ENCODE measurements at places on chromosomes 4 and X.

- DNase-seq = peak; percentile 22
Measured at GRCh38 chr4:47490550-47490949, 5.5 kb downstream of the ATP10D start.

- DNase-seq = no peak
Measured at GRCh38 chr4:129453524-129454200, 357.7 kb downstream of the C4orf33 start.

DNA sequence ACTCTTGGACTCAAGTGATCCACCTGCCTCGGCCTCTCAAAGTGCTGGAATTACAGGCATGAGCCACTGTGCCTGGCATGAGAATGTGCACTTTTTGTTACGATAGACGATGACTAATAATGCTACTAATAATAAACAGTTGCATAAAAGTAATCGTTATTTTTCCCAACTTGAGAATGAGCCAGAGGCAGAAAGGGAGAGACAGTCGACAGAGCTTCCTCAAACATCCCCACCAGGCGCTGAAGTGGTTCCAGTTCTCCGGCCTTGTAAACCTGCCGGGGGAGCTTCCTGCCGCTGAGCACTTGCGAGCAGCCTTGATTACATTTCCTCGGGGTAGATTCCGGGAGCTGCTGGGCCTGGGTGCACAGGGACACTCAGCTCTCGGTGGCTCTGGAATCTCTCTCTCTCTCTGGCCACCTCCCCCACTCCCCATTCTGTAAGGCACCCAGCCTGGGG is 8.9 kb upstream of the HTRA3 start:
- peak; percentile 82 for DNase-seq

GRCh38 chr4:20172070-20172760 is 79.5 kb upstream of the SLIT2 start:
- peak; percentile 62 for DNase-seq

DNA sequence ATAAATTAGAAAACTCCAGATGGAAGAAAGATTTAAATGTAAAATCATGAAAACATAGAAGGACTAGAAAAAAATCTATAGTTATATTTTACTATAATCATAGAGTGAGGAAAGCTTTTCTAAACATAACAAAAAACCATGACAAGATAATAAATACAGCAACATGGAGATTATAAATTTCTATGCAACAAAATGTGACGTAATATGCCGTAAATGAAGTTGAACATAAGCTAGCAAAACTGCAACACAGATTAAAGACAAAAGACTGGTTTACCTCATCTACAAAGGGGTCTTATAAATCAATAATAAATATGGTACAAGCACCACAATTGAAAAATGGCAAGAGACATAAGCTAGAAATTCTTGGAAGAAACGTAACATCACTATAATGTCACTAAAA is 140.4 kb downstream of the C4orf33 start:
- no peak for DNase-seq

DNA sequence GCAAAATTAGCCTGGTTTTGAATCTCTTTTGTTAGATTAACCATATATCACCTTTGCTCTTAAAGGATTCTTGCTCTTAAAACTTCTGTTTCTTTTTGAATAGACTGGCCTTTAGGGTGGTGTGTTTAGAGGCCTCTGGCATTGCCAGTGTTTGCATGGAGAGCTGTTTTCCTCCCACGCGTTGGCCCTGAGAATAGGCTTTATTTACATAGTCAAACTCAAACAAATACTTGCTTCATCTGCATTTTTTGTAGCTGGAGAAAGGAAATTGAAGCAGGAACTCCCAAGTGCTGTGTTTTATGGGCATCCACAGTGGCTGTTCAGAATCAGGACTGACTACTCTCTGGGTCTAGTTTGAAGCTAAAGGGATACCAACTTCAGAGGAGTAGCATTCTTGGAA is 2.7 kb downstream of the SHROOM2 start:
- DNase-seq = no peak

DNA sequence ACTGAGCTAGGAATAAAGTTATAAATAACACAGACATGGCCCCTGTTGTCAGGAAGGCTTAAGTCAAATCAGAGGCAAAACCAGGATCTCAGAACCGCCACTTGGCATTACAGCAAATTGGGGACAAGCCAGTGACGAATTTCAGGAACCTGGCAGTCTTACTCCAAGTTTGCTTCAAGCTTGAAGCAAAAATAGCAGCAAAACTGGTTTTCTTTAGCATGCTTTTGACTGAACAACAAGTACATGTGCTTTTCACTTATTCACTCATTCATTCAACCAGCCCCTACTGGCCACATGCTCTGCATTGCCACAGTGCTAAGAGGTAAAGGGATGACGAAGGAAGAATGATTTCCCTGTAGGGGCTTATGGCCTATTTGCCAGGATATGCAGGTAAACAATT is 253.9 kb upstream of the PPARGC1A start:
- DNase-seq = no peak

GRCh38 chr4:183478123-183478522 is 26.7 kb upstream of the ING2 start:
- no peak for DNase-seq

DNA sequence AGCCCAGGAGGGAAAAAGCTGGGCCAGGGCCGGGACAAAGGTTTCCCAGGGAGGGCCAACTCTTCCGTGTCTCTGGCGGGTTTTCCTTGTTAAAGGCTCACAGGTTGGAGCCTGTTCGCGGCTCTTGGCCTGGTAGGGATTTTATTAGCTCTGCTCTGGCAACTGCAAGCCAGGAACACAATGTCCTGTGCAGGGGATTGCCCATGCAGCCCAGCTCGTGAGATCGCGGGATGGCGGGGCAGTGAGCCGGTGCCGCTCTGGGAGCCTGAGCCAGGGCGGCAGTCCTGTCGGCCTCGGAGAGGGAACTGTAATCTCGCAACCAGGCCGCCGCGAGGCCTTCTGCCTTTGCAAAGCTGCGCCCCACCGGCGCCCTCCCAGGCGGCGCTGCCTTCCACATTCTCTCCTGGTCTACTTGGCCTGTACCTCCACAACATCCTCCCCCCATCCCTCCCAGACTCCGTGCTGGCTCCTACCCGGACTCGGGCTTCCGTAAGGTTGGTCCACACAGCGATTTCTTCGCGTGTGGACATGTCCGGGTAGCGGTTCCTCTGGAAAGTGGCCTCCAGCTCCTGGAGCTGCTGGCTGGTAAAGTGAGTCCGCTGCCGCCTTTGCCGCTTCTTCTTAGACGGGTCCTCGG is 2.1 kb downstream of the PITX2 start:
- DNase-seq = no peak

GRCh38 chrX:70398899-70399298 is 24.2 kb upstream of the GDPD2 start:
- no peak for DNase-seq

GRCh38 chr4:170748975-170749374 is 659.2 kb upstream of the AADAT start:
- no peak for DNase-seq

DNA sequence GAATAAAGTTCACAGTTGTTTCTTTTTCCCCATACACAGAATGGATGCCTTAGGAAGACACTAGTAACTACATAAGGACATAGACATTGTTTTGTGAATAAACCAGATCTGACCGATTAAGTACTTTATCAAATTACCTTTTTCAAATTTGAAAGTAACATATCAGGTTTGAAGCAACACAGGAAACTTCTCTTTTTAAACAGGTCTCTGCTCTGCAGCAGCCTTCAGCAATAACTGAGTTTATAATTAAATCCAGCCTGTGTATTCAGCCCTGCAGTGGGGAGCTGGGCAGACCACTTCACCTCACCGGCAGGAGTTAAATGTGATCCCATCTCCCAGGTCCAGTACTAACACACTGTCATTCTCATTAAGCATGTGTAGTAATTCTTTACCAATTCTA is 68.3 kb upstream of the ATOH1 start:
- DNase-seq = no peak

GRCh38 chr4:80678413-80678812 is 342.9 kb downstream of the CFAP299 start:
- no peak for DNase-seq

- DNase-seq = peak; percentile 32
Measured at GRCh38 chrX:56978172-56978571, 17.2 kb downstream of the SPIN3 start.

DNA sequence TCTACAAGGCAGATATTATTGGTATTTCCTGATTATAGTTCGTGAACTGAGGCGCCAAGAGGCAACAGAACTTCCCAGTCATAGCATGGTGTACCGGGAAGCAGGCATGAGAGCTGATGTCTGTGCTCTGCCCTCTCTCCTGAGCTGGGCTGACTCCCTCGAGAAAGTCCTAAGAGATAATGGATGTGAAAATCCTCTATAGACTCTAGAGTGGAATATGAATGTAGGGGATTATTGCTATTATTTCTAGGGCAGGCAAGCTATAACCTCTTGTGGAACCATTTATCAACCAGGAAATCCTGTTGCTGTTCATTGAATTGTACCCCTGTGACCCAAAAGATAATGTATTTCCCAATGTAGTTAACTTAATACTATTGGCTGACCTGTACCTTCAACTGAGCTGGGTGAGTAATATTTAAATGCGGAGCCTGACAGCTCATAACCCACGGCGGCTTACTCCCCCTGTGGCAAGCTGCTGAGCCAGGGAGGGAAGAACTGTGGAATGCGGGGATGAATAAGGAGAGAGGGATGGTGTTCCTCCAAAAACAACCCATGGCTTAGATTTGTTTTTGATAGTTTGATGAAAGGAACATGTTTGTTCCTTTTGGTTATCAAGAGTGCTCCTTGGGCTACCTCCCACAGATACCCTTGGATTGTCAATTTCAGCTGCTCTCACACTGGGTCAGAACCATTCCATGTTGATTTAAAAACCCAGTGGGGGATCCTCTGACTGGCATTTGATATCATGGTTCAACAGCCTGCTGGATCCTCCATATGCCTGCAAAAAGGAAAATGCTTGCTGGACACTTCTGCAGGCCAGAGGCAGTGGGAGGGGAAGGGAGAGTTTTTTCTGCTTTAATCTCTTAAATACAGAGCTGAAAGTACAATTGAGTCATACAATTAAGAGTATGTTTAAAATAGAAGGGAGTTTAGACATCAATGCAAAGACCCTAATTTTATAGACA is 339.0 kb upstream of the BOD1L1 start:
- peak; percentile 81 for DNase-seq

DNA sequence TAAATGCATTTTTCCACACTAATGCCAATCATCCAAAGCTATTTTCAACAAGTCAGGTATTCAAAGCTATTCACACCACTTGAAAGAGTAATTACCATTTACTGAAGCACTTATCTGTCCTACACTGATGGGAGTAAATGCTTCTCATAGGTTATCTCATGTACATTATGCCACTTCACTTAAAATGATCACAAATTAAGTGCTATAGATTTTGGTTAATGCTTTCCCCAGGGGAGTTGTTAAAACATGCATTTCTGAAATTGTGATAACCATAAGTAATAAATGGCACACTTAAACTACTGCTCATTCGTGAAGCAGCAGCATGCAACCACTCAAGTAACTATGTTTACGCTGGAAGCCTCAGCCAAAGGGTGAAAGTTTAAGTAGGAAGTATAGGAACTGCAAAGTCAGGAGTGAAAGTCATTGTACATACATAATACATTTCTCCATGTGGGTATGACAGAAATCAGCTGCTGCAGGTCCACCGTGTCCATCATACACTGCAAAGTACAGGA is 6.6 kb downstream of the PPM1K start:
- DNase-seq = no peak

DNA sequence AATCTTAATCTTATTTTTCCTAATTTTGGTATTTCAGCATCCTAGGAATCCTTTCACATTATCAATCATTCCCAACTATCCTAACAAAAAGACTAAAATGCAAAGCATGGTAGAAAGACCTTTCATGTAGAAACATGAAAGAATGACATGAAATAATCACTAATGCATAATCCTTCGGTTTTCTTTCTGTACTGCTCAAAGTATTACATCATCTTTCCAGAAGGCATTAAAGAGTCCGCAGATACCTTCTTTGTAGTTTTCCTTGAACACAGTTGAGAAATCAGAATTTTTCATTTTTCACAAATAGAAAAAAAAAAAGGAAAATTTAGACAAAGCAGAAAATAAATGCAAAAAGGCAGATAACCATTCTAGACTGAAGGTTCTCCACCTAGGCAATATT is 11.5 kb downstream of the RCHY1 start:
- DNase-seq = no peak

GRCh38 chrX:19280636-19281035 is 63.1 kb upstream of the PDHA1 start:
- DNase-seq = no peak

DNA sequence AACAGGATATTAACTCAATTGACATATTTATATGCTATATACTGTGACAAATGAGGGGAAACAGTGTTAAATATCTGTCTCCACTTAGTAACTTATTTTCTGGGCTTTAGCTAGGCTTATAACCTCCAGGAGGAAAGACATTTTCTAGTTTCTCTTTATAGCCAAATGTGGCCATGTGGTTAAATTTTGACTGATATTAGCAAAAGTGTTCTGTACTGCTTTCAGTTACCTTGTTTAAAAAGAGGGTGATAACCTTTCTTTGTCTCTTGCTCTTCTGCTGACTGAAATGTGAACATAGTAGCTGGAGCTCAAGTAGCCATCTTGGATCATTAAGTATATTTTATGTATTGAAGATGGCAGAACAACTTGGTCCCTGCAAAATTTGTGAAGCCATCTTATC is 253.7 kb downstream of the PDHA2 start:
- no peak for DNase-seq

GRCh38 chrX:148161701-148162100 is 180.6 kb downstream of the FMR1NB start:
- no peak for DNase-seq

DNA sequence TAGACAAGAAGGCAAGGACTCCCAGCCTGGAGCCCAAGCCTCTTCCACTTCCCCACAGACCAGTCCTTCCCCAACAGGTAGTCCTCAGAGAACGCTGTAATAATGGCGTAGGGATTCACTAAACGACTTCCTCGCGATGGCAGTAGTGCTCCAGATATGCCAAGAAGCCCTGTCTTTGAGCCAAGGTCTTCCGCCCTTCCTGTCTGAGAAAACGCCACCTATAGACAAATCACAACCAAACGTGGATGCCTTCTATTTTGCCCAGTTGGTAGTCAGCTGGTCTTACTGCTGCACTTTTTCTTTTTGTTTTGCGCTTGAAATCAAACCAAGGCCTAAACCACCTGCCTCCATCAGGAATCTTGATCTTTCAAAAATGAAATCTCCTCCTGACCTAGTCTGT is 203.3 kb downstream of the OR13H1 start:
- no peak for DNase-seq

DNA sequence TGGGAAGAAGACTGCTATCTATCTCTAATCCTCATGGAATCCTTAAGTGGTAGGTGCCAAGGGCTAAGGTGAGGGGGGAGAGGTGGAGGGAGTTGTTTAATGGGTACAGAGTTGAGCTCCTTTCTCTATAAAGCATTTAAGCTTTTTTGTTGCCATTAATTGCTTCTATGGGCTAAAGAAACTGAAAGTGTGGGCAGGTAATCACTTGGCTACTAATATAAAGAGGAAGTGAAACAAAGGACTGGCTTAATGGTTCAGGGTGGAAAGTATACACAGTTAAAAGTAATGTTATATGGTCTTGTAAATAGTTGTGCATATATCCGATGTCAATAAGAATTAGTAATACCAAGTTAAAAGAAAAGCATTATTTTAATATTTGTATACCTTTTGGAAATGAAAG is 83.9 kb downstream of the POLA1 start:
- DNase-seq = no peak

Measured in AG20443 (cell line).